ENCODE measurements at places on chromosomes 5 and 9. TPM values are rescaled to one million over a fixed set of nuclear protein-coding genes. Genes with fewer than 3 reads are reported as not detected.

DNA sequence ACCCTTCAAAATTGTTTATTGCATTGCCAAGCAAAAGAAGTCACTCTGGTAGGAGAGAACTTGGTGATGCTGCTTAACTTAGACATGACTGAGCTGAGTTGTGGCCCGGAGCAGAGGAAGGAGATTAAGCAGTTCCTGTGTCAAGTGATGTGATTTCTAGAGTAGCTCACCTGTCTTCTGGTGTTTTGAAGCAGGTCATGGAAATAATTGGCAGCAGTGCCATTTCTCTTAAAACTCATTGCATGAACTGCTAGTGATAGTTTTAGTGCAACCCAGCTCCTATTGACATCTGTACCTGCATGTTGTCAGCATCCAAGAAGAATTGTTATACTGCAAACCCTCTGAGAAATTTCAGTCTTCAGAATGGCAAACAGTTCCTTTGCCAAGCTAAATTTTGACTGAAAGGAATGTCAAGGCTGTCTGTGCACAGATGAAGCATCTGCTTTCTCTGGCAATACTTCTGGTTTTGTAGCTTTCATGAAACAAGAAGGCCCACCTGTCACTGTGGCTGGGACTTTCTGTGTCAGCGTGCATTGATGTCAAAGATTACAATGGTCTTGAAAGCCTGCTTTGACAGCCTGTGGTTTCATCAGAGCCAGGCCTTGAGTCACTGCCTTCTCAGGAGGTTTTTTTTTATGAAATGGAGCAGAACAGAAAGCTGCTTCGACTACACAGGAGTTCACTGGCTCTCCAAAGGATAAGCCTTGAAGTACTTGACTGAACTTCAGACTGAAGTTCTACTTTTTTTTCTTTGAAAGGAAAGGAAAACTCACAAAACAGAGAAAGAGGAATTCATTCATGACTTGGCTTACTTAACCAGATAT, 90.6 kb downstream of the RALGPS1 start:
- DNase-seq: no peak

Gene PDE8B
- polyA plus RNA-seq: 0.16 TPM

DNA sequence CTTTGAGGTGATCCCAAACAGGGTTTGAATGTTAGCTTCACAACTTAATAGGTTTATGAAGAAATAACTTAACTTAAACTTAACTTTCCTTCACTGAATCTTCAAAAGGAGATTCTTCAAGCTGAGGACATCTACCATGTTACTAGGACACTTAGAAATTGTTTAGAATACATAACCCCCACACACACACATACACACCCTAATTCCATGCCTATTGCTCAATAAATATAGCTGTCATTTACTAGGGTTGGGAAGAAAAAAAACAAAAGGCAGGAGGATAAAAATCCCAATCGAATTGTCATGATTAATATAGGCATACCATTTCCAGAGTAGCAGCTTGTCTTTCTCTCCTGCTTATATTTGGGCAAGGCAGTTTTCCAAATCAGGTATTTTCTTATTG, 68.3 kb downstream of the ALDH1A1 start:
- DNase-seq: no peak

- DNase-seq: no peak
These were observed 142.7 kb downstream of the FBXL17 start for GRCh38 chr5:108238936-108239887.

- DNase-seq: no peak
These were observed 149.7 kb upstream of the COL5A1 start for GRCh38 chr9:134491856-134492255.

DNA sequence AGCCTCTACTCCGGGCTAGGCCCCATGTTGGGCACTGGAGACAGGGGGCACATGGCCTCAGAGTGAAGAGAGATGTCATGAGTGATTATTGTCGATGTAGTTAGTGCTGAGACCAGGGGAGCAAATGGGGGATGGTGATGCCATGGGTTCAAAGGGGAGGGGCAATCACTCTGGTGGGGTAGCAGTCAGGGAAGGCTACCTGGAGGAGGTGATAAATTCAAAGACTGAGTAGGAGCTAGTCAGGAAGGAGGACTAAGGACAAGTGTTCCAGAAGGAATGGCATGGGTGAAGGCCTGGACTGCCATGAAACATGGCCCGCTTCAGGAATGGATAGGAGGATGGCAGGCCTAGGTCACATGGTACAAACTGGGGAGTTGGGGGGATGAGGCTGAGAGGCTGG, 41.6 kb downstream of the C9orf50 start:
- no peak for DNase-seq

Gene IFNE
- polyA plus RNA-seq: not detected

All from HepG2 (cell line).